NCI-H774 (cell line): ENCODE measurements at places on chromosomes 6 and 20.

GRCh38 chr20:32337937-32338661 lies 20.0 kb upstream of the ASXL1 start:
- no peak for DNase-seq

DNA sequence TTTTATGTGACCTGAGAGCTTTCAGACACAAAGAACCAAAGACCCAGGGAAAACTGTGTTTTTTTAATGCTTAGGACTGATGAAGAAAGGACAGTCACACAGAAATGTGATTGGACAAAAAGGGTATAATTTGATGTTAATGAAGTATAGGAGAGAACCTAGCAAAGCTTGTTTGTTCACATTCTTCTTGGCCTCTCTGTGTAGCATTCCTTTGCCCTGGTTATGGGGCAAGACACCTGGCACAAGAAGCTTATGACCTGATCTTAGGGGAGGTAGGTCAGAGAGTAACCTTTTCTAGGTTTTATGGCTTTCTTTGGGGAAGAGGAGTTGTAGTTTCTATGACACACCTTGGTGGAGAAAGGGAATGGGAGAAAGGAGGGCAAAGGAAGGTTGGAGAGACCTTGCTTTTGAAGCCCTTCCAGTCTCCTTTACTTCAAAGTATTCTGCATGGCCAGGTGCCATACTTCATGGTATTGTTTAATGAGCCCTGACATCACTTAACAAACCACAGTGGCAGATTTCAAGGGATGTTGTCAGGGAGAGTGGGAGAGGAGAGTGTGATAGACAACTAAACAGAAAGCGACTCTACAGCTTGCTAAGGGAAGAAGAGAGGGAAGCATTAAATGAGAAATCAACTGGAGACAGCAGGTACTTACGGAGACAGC lies 701.8 kb upstream of the FLRT3 start:
- DNase-seq, result no peak

DNA sequence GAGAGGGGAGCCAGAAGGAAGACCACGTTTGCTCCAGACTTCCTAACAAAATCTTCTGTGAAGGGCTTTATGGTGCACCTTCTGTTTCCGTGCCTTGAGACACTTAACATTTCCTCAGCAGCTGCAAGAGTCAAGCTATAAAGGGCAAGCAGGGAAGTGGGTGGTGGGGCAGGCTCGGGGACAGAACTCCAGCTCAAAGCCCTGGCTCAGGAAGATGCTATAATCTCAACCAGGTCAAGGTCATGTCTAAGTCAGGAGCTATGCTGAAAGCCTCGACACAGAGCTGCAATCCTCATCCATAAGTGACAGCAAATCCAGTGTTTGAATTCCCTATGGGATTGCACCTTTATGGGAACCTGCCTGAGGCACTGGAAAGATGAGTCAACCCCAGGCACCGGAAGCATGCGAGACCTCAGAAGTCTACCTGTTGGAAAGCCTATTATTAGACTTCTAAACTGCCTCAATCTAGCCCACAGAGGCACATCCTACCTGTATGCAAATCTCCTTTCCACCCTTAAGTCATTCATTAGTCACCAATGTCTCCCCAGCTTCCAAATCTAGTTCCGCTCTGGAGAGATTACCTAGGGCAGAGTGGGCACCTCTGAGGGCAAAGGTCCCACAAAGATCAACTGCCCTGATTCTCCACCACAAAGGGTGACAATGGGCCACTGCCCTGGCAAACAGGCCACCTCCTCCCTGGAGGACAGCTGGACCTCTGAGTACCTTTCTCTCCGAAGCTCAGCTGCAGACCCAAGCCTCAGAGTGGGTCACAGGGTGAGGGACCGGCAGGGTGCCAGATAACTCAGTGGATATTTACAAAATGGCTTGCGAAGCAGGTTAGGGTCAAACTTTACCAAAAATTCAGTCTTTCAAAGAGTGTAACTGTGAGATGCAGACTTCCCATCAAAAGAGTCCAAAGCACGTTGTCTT lies 287.0 kb downstream of the CDC5L start:
- no peak for DNase-seq

GRCh38 chr6:148837941-148838340 lies 91.1 kb downstream of the UST start:
- DNase-seq, result no peak

- peak; percentile 95 for DNase-seq
These were observed at the start of gene SSR1 for GRCh38 chr6:7312616-7313504. SSR1 (minus strand) TSS chr6:7313199; CDS start chr6:7313120, 79 bp downstream.

DNA sequence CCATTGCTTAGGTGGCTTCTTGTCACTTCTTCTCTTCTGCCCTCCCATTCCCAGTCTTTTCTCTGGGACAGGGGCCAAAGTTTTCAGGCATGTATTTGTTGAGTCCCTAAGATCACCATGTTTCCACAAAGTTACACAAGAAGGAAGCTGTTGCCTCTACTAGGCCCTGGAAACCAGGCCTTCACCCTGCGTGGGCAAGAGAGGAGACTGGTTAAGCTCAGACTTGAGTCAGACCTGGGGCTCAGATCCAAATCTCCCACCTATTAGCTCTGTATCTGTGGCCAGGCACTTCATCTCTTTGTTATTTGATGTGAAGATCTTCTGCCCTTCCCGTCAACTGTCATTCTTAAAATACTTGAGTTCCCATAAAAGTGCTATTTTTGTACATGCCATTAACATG lies 154.6 kb downstream of the SASH1 start:
- DNase-seq, result no peak

GRCh38 chr6:42963855-42964605 lies 3.5 kb downstream of the GNMT start:
- no peak for DNase-seq

- DNase-seq, result no peak
These were observed 139.0 kb downstream of the EYA2 start for GRCh38 chr20:47033665-47034064.

GRCh38 chr6:40627316-40627715 lies 40.2 kb upstream of the LRFN2 start:
- no peak for DNase-seq

GRCh38 chr20:2254333-2254732 lies 41.5 kb upstream of the TGM3 start:
- DNase-seq, result no peak

GRCh38 chr6:112109262-112109661 lies 21.9 kb downstream of the FAM229B start:
- DNase-seq, result no peak

DNA sequence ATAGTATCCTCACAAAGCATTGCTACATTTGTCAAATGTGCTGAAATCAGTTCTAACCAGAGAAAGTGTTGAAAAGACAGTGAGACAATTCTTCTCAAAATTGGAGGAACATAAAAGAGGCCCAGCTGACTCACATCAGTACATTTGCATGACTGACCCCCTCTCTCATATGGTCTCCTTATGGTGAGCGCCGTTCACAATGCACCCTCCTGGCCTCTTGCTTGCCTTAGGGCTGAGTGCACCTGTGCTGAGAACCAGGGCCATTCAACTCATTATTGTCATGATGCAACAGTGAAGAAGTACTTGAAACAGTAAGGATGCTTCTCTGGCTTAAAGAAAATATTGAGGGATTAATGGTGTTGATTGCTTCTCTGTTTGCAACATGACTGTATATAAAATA lies 375.2 kb upstream of the AGPAT4 start:
- no peak for DNase-seq

- no peak for DNase-seq
These were observed 5.6 kb upstream of the BTBD3 start for GRCh38 chr20:11912013-11912658.

DNA sequence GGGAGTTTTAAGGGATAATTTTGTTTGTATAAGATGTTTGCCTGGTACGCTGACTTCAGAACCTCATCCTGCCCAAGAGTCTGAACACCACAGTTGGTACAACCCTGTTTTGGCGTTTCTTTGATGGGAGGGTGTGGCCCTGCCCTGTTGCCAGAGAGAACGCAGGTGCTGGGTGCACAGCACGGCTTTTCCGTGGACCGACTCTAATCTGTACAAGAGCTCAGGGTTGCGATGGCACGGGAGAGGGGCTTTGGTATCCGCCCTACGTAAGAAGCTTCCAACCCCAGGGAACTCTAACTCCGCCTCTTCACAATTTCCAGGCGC lies 1.3 kb downstream of the CYP24A1 start:
- DNase-seq, result no peak

GRCh38 chr6:169763308-169763707 lies 11.9 kb downstream of the ERMARD start:
- DNase-seq, result no peak

DNA sequence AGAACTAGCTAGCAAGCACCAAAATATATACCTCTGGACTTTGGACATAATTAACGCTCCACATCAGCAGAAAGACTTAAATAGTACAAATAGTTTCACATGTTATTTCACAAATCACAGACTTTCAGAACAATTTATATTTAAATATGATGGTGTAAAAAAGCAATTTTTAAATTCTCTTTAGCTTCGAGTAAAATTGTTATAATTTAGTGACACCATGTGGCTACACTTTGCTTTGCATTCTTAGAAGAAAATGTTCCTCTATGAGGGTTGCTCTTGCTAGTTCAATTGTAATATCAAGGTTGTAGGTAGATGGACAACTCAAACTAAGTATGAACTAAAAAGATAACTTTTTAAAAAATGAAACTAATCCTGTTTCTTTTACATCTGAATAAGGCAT lies 69.0 kb downstream of the BTBD9 start:
- no peak for DNase-seq

DNA sequence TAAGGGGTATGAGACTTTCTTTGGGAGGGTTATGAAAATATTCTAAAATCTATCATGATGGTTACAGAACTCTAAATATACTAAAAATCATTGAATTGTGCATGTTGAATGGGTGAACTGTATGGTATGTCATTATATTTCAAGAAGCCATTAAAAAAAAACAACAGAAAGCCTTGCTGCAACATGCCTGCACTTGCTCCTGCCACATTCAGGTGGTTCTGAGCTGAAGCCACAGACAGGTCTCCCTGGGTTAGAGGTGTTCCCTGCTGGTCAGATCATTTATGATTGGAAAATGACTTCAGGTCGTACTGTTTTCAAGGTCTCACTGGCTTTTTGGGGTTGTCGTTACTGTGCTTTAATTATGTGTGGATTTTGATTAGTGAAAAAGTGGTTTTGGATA lies 13.3 kb downstream of the GMPR start:
- DNase-seq, result no peak

DNA sequence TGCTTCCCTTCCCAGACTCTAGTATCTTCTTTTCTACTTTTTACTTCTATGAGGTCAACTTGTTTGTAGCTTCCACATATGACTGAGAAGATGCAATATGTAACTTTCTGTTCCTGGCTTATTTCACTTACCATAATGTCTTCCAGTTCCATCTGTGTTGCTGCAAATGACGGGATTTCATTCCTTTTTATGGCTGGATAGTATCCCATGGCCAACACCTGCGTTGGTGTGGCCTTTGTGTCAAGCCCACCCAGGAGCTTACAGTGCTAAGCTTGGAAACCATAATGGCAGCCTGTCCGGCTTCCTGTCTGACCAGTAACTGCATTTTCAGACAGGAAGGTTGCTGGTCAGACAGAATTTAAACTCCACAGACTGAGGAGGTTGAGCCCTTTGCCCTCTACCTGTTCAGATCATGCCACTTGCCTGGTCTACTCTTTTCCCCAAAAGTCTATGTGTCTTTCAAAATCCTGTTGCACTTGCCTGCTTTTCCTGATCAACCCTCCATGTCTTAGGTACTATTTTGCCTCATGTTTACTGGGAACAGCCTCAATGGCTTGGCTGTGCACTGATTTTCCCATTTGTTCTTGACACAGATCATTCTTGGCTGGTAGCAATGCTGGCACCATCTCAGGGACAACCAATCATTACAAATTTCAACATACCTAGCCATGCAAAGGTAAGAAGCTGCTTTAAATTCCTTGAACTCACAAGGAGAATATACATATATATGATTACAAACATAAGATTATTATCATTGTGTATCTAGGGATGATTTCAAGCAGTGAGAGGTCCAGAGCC lies 114.3 kb upstream of the PLEKHG1 start:
- DNase-seq, result no peak

- no peak for DNase-seq
These were observed 69.7 kb downstream of the ISM1 start for GRCh38 chr20:13290724-13291123.

GRCh38 chr6:33799454-33800113 lies 4.2 kb downstream of the MLN start:
- DNase-seq, result no peak

- no peak for DNase-seq
These were observed 33.3 kb upstream of the PRSS16 start for GRCh38 chr6:27214126-27214601.

DNA sequence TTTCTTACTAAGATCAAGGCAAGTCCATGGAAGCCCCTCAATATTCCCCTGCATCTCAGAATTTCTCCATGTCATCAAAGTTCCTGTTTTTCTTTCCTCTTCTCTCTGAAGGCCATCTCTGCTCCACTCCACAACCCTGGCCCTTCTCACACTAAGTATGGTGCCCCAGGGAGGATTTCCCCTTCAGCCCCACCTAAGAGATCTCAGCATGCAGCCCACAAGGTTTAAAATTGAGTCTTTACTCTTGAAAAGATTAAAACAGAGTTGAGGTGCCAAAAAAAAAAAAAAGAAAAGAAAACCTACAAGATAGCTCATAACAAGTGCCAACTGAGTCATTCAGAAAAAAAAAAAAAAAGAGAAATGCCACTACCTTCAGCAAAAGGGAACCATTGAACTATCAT lies 36.5 kb upstream of the TNFAIP3 start:
- DNase-seq, result no peak

- DNase-seq, result no peak
These were observed 18.9 kb upstream of the TRAM2 start for GRCh38 chr6:52595796-52596130.

DNA sequence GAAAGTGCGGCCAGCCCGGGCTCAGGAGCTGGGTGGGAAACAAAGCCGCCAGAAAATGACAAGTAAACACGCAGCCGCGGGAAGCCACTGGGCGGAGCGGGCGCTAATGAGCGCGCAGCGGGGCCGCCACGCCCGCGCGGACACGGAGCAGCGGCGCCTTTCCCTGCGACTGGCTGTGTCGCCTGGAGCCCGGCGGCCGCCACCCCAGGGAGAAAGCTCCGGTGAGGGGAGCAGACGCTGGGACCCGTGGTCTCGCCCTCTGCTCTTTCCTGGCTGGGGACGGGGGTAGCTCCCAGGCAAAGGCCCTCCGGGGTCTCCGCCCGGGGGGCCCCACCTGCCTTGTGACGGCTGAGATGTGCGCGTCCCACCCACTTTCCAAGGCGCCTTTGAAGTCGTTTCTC lies 54.9 kb downstream of the PRR18 start:
- DNase-seq, result peak; percentile 67

DNA sequence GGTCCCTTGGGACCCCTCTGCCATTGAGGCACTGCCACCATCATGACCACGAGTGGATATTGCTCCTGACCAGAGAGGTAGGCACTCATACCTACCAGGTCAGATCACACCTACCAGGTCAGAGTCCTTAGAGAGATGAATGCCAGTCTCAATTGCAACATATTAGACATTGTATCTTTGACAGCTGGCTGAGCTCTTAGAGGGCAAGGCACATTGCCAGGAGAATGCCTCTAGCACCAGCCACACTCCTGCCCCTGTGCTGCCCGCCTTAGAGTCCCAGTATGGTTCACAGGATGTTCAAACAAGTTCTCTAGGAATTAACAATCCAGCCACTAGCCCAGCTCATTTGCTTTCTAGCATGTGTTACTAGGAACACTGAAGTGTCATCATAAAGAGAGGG lies 65.9 kb downstream of the TMEM244 start:
- DNase-seq, result no peak
